Breast epithelium (tissue), 4 donors: ENCODE measurements at places on chromosomes 2 and 18. TPM values are rescaled to one million over a fixed set of nuclear protein-coding genes. Genes with fewer than 3 reads are reported as not detected.

DNA sequence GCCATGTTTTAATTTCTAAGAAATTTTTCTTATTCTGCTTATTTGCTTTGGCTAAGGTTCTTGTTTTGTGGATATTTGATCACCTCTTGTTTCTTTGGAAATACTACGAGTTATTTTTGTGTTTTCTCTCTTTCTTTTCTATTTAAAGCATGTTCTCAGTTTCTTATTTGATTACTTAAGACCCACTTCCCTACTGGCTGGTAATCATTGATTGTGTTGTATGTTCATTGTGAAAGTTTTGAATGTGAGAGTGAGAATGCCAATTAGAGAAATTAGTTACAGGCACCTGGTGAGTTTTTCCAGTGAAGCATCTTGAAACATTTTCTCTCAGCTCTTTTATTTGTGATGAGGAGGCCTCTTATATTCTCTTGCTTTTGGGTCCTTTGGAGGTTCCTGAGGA, 226.7 kb upstream of the MC4R start:
- no peak overlapping the region for H3K4me3 ChIP-seq
- no peaks in the 10 kb centered on the region for H3K4me1 ChIP-seq
- no peak overlapping the region for H3K27ac ChIP-seq
- no peaks in the 10 kb centered on the region for H3K27me3 ChIP-seq

- no peak for DNase-seq
- H3K4me1 ChIP-seq: no peaks in the 10 kb centered on the region
- H3K4me3 ChIP-seq: no peak overlapping the region
- no peaks in the 10 kb centered on the region for H3K27me3 ChIP-seq
- H3K27ac ChIP-seq: no peak overlapping the region
These were observed 304.6 kb downstream of the PARD3B start for GRCh38 chr2:204849892-204850291.

DNA sequence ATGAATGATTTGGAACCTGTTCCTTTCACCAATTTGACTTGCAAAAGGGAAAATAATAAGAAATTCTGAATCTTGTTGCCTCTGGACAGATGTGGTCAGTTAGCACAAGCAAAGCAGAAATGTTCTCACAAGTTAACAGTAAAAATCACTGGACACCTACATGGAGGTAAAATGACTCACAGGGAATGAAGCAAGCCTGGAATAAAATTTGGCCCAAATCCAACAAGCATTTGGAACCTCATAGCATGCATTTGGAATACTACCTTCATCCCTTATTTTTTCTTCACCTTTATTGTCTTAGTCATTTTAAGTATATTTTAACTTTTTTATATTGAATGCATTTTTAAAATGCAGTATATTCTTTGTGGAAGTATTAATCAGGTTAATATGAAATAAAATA, 602.9 kb downstream of the ARHGAP15 start:
- H3K27ac ChIP-seq: no peak overlapping the region
- no peaks in the 10 kb centered on the region for H3K27me3 ChIP-seq
- H3K4me1 ChIP-seq: no peaks in the 10 kb centered on the region
- no peak overlapping the region for H3K4me3 ChIP-seq
- no peaks in the 10 kb centered on the region for H3K36me3 ChIP-seq

DNA sequence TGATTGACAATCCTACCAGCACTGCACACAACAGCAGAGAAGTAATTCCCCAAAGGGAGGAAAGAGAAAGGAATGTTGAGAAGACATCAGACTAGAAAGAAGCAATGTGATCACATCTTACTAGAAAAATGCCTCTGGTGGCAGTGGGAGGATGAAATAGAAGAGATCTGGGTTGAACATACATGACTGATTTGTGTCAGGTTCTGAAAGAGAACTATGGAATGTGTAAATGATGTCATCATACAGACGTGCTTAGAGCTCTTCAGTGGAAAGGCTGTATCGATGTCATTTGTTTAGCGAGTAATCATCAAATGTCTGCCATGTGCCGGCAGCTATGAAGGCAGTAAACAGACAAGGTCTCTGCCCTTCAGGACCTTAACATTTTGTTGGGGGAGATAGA, 24.9 kb downstream of the GORASP2 start:
- no peaks in the 10 kb centered on the region for H3K27me3 ChIP-seq
- no peaks in the 10 kb centered on the region for H3K4me1 ChIP-seq
- H3K4me3 ChIP-seq: no peak overlapping the region
- H3K27ac ChIP-seq: no peak overlapping the region
- no peak for DNase-seq

The SCN7A gene
- 13.3 TPM for total RNA-seq

GRCh38 chr2:74439373-74439772, 2.4 kb downstream of the RTKN start:
- peaks cover 15% of the 10 kb centered on the region for H3K4me1 ChIP-seq
- no peak for DNase-seq
- no peaks in the 10 kb centered on the region for H3K36me3 ChIP-seq
- H3K27ac ChIP-seq: peak overlapping the region; percentile 97
- H3K4me3 ChIP-seq: peak overlapping the region; percentile 47

DNA sequence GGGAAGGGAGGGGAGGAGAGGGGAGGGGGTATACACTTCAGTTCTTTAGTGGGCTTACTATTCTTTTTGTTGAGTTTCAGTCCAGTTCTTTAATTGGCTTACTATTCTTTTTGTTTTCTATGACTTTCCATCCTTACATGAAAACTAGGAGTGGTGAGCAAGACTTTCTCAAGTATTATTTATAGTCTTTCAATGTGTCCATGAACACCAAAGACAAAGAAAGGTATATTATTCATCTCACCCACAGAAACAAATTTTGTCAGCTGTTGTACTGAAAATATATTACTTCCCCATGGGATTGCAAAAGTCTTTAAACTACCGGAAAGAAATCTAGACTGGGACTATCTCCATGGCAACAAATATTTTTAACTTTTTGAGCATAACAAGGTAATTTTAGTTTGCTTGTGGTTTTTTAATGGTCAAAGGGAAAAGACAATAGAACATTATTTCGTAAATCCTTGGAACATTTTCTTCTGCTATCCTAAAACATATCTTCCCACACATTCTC, 17.6 kb downstream of the ADAM17 start:
- H3K4me3 ChIP-seq: no peak overlapping the region
- H3K27me3 ChIP-seq: no peaks in the 10 kb centered on the region
- H3K27ac ChIP-seq: peak overlapping the region; percentile 86
- no peak for DNase-seq
- no peaks in the 10 kb centered on the region for H3K4me1 ChIP-seq
- H3K36me3 ChIP-seq: no peaks in the 10 kb centered on the region

GRCh38 chr2:127891811-127892210, 6.1 kb upstream of the AMMECR1L start:
- DNase-seq: no peak
- no peak overlapping the region for H3K4me3 ChIP-seq
- H3K27me3 ChIP-seq: no peaks in the 10 kb centered on the region
- H3K27ac ChIP-seq: no peak overlapping the region
- H3K4me1 ChIP-seq: peaks cover 4% of the 10 kb centered on the region
- no peaks in the 10 kb centered on the region for H3K36me3 ChIP-seq

- no peak overlapping the region for H3K4me3 ChIP-seq
- no peak overlapping the region for H3K27ac ChIP-seq
- no peak for DNase-seq
- H3K27me3 ChIP-seq: no peaks in the 10 kb centered on the region
- no peaks in the 10 kb centered on the region for H3K4me1 ChIP-seq
- H3K36me3 ChIP-seq: no peaks in the 10 kb centered on the region
These were observed 270.9 kb downstream of the CYP26B1 start for GRCh38 chr2:71876542-71877451.
